ENCODE measurements at places on chromosomes 1 and 21.

DNA sequence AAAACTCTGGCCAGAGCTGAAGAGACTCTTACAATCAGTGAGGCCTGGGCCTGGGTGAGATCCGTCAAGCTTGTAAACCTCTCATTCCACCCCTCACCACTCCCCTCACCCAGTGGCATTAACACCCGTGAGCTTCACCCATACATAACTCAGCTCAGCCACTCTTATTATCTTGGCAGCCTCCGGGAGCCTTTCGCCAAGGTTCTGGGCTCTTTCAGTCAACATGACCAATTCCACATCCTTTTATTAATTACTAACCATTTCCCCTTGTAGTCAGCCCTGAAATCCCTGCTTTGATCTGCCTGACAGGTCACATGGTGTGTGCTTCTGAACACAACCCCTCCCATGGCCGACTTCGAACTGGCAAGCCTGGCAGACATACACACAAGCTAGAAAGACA, 134.8 kb downstream of the SETD4 start:
- no peak for DNase-seq

DNA sequence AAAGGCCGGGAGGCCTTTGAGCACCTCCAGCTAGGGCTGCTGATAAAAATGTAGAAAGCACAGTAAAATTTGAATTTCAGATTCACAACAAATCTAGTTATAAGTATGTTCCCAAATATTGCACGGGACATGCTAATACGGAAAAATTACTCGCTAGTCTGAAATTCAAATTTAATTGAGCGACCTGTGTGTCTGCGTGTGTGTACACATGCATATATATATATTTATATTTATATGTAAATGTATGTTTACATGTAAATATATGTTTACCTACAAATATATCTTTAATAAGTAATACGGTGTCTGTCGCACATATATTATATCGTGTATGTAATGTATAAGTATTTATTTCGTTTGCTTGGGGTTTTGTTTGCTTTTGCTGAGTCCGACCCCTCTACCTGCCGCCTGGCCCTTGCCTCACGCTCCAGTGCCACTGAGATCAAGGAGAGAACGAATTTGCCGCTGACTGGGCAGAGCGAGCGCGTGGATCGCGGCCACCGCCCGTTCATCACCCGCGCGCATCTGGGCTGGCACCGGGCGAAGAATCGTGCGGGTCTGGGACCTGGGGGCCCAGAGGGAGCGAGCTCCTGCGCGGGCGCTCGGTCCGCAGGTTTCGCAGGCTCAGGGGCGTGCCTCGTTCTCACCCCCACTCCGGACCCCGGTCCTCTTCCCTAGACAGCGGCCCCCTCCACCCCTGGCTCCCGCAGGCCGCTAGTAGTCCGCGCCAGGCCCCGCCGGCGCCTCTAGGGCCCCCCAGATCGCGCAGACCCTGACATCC, 534 bp upstream of the WRAP73 start:
- DNase-seq, result no peak

DNA sequence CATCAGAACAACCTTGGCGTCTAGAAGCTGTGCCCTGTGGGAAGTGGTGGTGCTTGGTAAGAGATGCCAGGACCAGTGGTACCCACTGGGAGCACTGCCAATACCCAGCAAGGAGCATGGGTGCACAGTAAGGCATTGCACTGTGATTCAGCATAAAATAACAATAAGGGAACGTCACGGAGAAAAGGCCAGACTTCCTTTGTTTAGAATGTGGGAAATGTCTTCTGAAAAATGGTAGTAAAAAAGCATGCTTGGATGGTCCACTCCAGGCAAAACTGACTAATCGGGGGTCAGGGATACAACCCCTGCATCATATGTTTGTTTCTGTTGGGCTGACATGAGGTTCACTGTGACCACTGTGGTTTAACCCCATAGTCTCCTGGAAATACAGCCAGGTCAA, 14.7 kb downstream of the METTL18 start:
- no peak for DNase-seq

DNA sequence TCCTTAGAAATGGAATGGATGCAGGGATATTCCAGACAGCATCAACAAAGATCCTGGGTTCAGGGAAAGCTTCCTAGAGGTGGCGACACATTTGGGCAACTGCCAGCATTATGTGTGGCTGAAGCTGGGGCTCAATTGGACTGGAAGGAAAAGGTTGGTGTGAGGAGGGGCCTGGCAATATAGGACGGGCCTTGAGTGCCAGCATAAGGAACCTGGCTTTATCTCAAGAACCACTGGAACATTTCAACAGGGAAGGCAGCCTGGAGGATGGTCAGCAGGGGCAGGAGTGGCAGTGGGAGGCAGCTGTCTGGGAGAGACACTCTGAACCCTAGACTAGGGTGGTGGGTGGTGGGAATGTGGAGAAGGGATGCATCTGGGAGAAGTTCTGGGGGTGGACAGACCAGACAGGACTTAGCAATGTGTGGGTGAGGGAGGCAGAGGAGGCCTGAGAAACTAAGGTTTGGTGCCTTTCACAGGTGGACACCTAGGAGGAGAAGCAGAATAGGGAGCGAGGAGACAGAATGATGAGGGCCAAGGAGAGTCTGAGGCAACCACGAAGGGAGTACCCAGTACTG, 3.5 kb downstream of the SH3BGRL3 start:
- DNase-seq, result no peak

DNA sequence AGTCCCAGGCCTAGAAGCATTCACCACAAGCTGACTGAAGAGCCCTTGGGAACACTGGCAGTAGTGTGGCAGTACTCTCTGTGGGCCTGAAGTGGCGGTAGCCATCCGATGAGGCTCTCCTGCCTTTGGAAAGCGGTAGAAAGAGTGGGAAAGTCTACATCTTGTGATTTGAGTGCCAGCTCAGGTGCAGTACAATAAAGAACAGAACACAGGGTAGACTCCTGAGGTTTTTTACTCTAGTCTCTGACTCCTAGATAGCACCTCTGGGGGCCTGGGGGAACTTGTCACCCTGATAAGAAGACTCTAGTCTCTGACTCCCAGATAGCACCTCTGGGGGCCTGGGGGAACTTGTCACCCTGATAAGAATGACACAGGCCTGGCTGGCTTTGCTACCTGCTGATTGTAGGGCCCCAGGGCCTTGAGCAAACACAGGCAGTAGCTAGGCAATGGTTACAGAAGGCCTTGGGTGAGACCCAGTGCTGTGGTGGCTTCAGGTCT, 18.0 kb upstream of the IL20 start:
- DNase-seq, result no peak
